ENCODE measurements at places on chromosomes 4 and X.

- DNase-seq = no peak
Measured at GRCh38 chrX:119236623-119237561, 807 bp downstream of the PGRMC1 start.

DNA sequence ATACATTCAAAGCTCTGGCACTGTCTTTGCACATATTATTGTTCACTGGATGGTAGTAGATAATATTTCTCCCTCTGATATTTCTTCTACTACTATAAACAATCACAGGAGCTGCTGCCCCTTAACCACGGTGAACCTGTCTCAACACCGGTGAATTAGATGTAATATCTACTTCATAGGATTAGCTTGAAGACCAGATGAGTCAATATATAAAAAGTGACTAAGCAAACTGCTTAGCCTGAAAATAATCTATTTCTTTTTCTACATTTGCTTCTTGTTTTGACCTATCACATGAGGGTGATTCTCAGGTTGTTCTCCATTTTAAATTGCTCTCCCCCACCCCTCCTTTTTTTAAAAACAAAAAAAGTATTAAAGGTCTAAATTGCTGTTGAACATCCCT, 645.5 kb downstream of the ANKRD50 start:
- no peak for DNase-seq

DNA sequence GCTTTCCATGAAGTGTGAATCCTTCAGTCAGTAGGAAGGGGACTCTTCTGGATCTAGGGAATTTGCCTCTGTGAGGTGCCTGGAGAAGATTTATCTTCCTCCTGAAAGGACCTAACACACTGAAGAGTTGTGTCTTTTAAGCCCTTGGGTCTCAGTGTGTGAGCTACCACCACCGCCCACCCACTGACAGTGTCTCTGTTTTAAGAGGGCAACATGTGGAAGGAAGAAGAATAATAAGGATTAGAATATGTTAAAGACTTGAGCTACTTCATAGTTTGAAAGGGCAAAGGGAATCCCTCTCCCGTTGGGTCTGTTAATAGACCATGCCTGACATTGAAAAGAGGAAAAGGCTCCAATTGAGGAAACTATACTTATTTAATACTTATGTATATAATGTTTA, 64.3 kb upstream of the TLR2 start:
- DNase-seq = no peak

- no peak for DNase-seq
Measured at GRCh38 chr4:121030711-121031110, 41.6 kb downstream of the NDNF start.

GRCh38 chrX:132692526-132692925, 203.7 kb upstream of the MBNL3 start:
- DNase-seq = no peak

DNA sequence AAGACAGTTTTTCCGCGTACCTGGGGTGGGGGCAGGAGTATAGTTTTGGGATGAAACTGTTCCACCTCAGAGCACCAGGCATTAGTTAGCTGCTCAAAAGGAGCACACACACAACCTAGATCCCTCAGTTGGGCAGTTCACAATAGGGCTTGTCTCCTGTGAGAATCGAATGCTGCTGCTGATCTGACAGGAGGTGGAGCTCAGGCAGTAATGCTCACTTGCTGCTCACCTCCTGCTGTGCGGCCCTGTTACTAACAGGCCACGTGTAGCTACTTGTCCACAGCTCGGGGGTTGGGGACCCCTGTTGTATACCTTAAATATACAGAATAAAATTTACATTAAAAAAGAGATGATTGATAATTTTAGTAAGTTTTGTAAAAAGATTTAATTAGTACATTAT, 191.5 kb downstream of the SLC7A11 start:
- DNase-seq = no peak

GRCh38 chrX:13283512-13283911, 36.3 kb downstream of the ATXN3L start:
- no peak for DNase-seq

DNA sequence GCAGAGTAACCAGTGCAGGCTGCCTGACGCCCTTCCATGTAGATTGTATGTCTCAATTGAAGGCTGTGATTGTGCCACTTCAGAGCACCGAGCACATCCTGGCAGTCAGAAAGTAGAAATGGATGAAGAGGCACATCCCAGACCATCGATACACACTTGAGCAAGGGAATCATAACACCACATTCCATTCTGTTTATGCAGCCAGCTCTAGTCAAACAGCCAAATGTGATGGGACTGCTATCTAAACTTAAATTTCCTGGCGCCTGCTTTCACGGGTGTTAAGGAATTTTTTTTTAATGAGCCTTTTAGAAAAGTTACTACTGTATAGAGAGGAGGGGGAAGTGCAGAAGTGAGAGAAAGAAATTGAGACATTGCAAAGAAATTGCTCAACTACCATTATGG, 84.4 kb downstream of the PPARGC1A start:
- no peak for DNase-seq

DNA sequence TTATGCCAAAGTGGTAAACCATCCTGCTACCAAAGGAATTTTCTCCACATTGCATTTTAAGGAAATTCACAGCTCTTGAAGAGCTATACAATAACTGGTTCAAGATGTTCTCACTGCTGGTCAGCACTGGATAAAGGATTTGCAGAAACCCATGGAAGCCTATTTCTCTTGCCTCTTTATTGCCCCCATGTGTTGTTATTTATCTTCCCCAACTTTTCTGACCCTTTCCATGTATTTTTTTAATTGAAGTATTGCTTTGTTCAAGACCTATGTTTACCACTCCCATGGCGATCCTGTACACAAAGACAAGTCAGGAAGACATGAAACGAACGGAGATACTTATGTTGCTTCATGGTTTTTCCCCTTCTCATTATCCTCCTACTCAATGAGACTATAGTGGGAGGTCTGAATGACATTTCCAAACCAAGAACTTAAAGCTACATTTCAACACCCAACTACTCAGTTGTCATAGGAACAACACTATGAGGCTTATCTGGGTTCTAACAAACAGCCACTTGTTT, 566.4 kb upstream of the DIPK2B start:
- no peak for DNase-seq

GRCh38 chrX:148504506-148504905, 4.1 kb downstream of the AFF2 start:
- DNase-seq = no peak

DNA sequence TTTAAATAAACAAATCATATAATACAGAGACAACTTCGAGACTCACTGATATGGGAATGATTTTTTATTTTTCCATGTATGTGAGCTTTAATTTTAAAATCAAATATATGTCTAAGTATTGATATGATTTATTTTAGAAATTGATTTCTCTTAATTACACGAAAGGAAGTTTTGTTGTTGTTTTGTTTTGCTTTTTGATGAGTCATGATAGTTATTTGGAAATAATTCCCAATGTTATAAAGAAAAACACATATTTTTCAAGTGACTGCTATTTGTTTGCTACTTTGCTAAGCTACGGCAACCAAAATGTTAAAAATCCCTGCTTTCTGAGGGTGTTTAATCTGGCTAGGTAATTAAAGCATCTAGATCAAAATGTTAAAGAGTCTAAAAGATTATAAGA, 2139.4 kb upstream of the TENM3 start:
- no peak for DNase-seq

DNA sequence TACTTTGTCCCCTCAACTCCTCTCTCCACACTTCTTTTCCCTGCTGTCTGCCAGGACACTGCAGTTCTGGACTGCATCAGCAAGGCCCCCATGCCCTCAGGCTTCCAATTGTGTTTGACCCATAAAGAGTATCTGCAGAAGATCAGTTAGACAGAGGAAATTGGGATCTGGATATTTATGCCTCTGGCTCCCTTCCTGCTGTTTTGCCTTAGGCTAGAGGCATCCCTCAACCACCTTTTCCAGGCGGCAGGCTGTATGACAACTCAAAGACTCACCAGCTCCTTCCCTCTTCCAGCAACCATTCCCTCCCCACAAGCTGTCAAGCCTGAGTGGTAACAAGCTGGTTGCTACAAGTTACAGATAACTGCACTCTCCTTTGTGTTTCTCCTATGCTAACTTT, 66.4 kb upstream of the NDP start:
- no peak for DNase-seq

- DNase-seq = no peak
Measured at GRCh38 chr4:3639613-3640586, 107.7 kb upstream of the LRPAP1 start.

Measured in iPS DF 19.7 (cell line).